ENCODE measurements at places on chromosomes 11 and 22.

DNA sequence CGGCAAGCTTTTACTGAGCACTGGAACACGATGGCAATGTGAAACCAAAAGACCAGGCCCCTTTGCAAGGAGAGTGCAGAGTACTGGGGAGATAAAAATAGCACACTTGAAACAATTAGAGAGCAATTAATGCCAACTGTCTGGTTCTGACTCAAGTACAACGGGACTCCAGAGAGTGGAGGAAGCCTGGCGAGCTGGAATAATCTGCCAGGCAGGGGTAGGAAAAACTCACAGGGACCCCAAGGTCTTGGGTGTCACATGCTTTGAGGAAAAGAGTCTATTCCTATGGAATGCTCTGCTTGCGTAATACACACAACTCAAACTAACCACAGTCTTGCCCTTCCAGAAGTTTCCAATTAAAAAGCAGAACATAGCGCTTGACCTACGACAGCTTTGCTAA, 113.0 kb upstream of the CLMP start:
- DNase-seq: no peak

DNA sequence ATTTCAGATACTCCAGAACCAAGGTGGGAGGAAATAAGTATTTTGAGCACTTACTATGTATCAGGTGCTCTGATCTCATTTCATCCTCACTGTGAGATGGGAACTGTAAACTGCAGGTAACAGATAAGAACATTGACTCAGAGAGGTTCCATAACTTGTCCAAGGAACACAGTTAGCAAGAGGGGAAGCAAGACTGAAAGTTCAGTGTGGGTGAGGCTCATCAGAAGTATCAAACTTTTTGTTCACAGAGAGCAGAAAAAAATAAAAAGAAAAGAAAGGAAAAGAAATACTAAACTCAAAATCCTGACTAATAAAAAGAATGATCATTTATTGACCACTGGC, 37.1 kb downstream of the RAB30 start:
- no peak for DNase-seq

DNA sequence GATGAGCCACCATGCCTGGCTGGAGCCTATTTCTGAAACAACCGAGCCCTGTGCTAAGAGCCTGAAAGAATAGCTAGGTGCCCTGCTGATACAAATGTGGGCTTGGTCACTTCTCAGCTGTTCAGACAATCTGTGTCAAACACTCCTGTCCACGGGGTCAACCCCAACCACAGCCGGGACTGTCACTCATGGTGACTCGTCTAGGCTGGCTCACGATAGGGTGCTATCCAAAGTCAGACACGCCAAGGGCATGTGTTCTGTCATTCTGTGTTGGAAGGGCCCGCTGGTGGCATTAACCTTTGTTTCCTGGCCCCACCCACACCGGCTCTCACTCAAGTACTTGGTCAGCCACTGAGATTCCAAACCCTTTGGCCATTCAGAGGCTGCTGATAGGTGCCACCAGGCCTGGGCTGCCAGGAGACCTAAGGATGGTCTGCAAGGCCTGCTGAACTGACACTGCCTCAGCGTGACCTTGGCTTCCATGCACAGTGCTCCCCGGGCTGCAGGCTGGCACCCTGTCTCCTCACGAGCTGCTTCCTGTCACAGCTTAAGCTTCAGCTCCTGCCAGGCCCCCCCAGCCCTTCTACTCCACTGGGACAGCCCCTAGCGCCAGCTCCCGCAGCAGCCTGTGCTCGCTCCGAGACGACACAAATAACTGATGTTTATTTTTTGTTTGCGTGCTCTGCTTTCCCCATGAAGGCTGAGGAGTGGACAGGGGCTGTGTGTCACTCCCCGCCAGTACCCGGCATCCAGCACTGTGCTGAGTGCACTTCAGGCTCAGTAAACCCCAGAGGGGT, 14.2 kb upstream of the CDC42BPG start:
- no peak for DNase-seq

- DNase-seq: no peak
These were observed 37.6 kb downstream of the CELSR1 start for GRCh38 chr22:46499805-46500189.

GRCh38 chr11:119029069-119029339, 1.7 kb downstream of the SLC37A4 start:
- no peak for DNase-seq

DNA sequence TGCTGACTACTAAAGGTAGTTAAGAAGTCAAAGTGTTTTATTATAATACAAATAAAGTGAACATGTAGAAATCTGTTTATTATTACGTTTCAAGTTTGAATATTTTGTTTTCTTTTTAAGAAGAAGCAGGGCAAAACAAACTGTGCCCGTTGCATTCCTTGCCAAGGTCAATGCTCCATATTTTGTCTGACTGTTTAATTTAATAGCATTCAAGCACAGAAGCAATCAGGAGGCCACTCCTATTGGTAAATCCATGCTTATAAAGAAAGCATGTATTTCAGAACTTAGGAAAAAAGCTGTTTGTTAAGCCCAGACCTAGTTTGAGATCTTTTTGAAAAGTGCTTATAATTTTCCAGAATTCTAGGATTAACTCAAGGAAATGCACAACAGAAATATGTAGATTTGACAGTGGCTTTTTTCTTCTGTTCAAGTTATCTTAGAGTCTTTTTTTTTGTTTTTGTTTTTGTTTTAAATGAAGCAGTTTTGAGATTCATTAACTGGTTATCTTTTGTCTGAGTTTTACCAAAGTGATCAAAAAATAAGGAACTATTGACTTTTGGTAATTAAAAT, 51.7 kb downstream of the ARHGAP42 start:
- DNase-seq: no peak

- DNase-seq: no peak
These were observed 936 bp downstream of the CECR2 start for GRCh38 chr22:17370026-17370765.

DNA sequence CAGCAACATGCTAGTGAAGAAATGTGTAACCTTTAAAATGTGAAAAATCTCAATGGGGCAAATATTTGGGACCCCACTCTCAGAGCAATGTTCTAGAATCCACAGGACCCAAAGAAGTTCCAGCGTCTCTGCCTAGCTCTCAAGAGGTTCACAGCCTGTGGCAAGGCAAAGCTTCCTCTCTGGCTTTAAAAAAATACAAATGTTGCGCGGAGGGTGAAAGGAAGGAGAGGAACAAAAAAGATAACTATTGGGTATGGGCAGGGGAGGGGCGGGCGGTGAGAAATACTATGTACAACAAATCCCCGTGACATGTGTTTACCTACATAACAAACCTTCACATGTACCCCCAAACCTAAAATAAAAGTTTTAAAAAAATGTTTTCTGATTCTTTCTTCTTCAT, 53.6 kb downstream of the PITPNB start:
- no peak for DNase-seq

DNA sequence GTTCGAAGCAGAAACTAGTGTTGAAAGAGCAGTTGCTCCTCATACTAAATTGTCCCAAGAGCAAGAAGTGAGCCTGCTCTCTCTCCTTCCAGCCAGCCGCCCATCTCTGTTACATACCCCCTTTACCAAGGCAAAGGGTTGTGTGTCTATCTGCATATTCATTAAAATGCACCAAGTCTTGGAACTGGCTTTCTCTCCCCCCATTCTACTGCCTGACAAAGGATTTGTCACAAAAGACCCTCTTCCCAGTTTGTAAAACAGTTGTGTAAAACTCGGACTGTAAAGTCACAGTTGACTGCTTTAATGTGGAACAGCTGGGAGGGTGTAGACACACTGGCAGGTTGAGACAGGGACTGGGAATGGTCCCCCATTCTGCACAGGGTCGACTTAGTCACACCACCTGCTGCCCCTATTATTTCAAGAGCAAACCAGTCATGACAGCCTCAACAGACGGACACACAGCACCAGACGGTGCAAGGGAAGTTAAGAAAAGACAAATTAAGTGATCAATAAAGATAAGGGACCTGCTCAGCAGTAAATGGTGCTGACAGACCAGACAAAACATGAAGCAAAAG, 60.0 kb upstream of the HTATIP2 start:
- no peak for DNase-seq

DNA sequence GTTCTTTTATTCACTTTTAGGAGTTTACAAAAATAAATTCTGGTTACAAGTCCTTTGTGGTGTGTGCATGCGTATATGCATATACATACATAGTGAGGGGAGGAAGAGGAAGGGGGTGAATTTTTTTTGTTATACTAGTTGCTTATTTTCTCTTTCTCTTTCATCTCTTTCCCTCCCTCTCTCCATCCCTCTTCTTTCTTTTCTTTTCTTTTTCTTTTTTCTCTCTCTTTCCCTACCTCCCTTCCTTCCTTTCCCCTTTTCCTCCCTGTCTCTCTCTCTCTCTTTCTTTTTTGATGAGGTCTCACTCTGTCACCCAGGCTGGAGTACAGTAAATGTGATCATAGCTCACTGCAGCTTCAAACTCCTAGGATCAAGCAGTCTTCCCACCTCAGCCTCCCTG, 14.1 kb downstream of the PPP6R2 start:
- DNase-seq: no peak

- DNase-seq: no peak
These were observed 12.3 kb upstream of the TXN2 start for GRCh38 chr22:36493690-36494110.

DNA sequence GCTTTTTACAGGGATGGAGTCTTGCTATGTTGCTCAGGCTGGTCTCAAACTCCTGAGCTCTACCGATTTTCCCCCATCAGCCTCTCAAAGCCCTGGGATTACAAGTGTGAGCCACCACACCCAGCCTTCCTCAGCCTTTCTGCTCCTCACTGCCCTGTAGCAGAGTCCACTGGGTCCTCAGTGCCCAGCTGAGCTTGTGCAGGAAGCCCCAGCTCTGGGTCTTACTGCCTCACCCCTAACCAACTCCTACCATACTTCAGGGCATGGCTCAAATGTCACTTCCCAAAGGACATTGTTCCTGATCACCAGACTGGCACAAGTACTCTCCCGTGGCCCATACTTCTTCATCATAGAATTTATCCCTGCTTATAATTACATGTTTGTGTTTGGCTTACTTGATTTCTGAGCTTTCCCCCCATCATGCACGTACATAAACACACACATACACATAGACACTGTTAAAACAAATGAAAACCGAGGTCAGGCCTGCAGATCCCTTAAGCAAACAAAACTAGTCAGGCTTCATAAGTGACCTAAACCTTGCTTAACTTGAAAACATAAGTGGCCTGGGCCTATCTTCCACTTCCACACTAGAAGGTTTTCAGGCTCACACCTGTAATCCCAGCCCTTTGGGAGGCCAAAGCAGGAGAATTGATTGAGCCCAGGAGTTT, 14.0 kb upstream of the SLC43A3 start:
- no peak for DNase-seq

GRCh38 chr11:45671246-45672171, 6.1 kb upstream of the CHST1 start:
- no peak for DNase-seq

- DNase-seq: no peak
These were observed 32.2 kb upstream of the PTPRJ start for GRCh38 chr11:47948137-47948536.

DNA sequence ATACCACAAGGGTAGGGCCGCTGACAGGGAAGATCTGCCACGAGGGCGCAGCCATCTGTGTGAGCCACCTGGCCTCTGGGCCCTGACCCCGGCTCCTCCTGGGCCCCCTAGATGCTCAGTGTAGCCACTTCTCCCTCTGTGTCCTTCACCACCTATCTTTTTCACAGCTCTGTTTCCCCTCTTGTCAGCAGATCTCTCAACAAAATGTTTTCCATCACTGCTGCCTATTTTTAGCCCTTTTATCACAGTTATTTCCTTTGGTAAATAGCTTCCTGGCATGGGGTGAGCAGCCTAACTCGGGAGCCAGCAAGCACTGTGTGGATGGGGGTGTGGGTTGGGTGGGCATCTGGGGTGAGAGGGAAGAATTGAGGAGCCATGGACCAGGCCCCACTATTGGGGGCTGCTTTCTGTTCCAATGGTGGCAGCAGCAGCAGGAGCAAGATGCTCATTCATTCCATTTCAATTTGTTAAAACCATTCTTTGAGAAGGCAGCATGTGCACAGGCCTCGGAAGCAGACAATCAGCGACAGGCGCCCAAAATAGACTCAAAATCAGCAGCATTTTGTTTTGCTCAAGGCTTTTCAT, 135.2 kb upstream of the NAV2 start:
- no peak for DNase-seq

- no peak for DNase-seq
These were observed 869.4 kb downstream of the DLG2 start for GRCh38 chr11:84757711-84758110.

GRCh38 chr22:49344161-49344560, 483.5 kb downstream of the BRD1 start:
- no peak for DNase-seq

GRCh38 chr11:83835423-83835822, 549.3 kb upstream of the CCDC90B start:
- no peak for DNase-seq

- no peak for DNase-seq
These were observed 9.2 kb downstream of the FXYD2 start for GRCh38 chr11:117815262-117815803.

DNA sequence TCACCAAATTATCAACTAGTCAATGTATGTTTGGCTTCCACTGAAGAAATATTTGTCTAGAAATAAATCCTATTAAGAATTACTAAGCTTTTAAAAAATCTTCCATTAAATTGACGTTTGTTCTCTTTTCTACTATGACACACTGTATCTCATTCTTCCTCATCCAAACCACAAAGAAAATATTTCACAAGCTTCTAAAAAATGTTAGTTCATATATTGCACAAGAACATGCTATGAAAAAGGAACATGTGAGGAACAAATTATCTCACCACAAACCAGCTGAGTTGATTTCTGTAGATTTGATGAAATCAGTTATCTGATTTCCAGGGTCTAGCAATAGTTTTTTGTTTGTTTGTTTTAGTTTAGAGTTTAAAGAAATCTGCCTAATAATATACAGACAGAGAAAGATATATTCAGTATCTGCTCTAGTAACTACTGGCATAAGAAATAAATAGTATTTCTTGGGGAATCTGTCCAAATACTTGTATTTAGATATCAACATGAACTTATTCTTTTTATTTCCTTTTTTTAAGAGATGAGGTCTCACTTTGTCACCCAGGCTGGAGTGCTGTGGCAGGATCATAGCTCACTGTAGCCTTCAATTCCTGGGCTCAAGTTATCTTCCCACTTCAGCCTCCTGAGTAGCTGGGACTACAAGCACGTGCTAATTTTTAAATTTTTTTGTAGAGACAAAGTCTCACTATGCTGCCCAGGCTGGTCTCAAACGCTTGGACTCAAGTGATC, 161.7 kb downstream of the ATG16L2 start:
- no peak for DNase-seq

DNA sequence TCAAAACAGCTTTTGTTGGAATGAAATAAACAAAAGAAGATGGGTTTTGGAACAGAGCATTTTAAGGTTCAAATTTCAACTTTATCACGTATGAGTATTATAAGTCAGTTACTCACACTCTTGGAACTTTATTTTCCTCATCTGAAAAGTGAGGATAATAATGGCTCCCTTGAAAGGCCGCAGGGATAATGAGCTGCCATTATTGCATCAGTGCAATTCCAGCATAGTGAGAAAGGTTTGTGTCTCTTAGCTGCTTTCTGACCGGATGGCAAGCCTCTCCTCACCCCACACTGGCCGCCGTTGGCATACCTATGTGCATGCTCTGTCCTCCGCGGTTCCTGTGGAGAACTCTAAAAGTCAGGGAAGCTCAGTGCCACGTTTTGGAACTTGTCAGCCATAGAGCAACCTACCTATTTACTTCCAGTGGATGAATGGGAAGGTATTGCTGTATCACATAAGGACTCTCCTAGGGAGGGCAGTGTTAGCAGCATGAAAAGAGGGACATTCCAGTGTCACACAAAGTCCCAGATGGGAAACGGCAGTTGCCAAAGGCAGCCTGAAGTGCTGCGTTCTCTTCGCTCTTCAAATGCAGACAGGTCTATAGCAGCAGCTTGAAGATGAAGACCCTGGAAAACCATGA, 368.9 kb downstream of the NTM start:
- DNase-seq: no peak

GRCh38 chr11:11416917-11417316, 63.9 kb upstream of the CSNK2A3 start:
- DNase-seq: no peak

Measured in muscle of arm (tissue), 14 donors.